ENCODE measurements at places on chromosomes 7 and 10.

DNA sequence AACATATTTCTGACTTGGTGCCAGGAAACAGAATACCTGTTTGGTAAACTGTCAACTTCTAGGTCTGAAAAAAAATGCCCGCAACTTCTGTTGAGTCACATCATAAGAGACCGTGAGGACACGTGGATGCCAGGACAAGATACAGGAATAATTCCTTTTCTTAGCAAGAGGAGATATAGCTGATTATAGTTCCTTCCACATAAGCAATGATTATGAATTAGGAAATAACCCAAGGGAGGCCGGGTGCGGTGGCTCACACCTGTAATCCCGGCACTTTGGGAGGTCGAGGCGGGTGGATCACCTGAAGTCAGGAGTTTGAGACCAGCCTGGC, 75.2 kb downstream of the CDC123 start:
- DNase-seq, result no peak

DNA sequence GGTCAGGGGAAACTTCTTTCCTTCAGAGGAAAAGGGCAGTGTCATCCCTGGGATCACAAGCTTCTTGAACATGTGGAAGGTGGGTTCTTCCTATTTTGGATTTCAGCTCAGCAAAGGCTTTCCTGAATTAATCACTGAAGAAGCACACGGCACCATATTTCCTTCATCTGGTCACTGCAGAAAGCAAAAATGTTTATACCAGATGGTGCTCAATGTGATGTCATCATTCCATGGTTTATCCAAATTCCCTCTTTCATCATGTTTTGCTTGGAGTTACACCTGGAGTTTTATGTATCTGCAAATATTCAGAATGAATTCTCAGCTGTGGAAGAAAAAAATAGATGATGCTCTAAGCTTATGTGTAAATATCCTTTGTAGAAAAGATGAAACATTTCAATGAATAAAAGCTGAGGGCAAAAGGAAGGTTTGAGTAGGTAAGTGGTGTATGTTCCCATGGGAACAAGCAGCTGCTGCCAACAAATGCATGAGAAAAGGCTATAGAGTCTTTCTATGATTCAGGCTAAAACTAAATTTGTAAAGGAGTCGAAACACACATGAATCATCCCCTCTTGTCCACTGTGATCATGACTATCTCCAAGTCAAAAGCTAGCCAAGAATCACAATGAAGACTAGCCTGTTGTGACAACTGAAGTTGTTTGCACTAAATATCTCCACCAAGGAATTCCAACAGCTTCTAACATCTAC, 26.9 kb upstream of the BPGM start:
- DNase-seq, result no peak

- no peak for DNase-seq
These were observed 441.3 kb downstream of the PLXNA4 start for GRCh38 chr7:132134814-132135445.

DNA sequence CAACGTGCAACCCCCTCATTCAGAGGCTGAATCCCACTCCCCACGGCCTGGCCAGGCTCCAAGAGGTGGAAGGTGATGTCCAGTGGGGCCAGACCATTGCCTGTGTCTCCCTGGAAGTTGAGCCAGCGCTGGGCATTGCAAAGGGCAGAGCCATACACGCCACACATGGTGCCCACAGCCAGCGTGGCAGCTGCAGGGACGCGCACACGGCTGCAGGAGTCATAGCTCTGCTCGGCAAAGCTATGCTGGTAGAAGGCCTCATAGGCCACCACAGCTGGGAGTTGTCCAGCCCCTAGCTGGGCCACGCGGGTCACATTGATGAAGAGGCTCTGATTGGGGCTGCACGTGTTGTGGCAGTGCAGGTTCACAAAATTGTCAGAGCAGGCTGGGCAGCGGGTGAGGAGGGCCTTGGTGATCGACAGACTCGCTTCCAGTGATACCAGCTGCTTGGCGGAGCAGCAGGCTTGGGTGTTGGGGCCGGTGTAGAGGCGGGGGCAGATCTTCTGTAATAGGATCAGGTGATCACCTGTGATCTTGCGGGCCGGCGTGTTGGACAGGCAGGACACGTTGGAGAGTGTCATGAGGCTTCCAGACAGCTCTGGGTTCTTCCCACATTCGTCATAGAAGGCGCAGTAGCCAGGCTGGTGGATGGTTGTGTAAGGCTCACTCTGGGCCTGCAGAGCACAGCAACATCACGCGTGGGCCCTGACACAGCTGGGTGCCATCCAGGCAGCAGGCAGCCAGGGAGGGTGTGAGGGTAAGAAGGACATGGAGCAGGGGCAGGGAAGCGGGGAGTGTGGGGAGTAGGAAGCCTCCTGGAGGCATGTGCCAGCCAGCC, 1.2 kb downstream of the NPC1L1 start:
- no peak for DNase-seq

- DNase-seq, result no peak
These were observed 123.8 kb downstream of the CCDC71L start for GRCh38 chr7:106537119-106537518.

GRCh38 chr10:49131507-49132361, 2.1 kb downstream of the FAM170B start:
- DNase-seq, result no peak

DNA sequence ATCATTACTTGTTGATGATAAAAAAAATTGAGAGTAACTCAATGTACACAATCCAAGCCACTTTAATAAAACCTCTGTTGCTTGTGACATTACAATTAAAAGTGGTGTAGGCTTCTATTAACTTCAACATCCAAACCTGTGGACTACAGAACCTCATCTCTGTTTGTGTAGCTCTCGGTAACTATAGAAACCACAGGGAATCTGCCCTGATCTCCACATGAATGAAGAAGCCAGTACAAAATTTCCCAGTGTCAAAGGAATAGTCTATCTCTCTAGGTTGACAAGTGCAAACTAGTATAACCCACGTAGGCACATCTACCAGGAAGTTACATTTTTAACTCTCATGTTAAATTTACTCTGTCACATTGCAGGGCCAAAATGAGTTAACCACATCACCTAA, 204.3 kb downstream of the CHCHD3 start:
- no peak for DNase-seq

DNA sequence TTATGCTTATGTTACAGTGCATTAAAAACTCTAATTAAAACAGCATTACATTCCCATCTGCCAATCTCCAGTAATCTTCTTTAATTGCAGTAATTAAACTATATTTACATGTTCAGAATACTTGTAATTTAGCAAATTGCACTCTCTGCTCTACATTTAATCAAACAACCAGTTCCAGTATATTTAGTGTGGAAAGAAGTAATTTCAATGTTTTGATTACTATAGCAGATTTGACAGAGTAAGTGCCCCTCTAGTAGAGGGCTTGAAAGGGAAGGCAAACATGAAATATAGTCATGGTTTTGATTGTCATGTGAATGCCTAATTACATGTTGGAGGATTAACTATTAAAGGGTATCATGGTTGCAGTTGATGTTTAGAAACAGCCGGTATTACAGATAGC, 739.7 kb downstream of the AUTS2 start:
- no peak for DNase-seq

- DNase-seq, result no peak
These were observed 60.3 kb upstream of the ABLIM1 start for GRCh38 chr10:114718374-114718773.

- DNase-seq, result no peak
These were observed 38.7 kb upstream of the ARHGAP21 start for GRCh38 chr10:24762161-24762924.

DNA sequence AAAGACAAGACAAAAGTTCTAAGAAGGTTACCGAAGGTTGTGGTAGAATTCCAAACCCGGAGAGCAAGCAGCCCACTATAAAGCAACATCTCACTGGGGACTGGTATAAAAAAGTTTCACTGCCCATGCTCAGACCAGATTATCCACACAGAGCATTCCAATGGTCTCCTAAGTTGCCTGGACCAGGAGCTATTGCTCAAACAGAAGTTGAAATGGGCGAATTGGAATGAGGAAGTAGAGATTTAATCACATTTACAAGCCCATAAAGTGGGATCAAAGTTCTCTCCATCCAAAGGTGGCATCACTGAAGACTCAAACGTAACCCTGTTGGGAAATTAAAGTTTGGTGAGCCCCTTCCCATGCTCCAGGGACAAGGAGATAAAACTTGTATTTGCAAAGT, 19.8 kb downstream of the OR2F1 start:
- DNase-seq, result no peak

GRCh38 chr7:96734343-96734742, 24.7 kb upstream of the SEM1 start:
- DNase-seq, result no peak

- DNase-seq, result no peak
These were observed 322.7 kb downstream of the LHFPL3 start for GRCh38 chr7:104650991-104651640.

- DNase-seq, result no peak
These were observed 224.3 kb upstream of the PLXNA4 start for GRCh38 chr7:132800522-132800921.

- no peak for DNase-seq
These were observed 907 bp upstream of the VPS50 start for GRCh38 chr7:93231259-93231658.

DNA sequence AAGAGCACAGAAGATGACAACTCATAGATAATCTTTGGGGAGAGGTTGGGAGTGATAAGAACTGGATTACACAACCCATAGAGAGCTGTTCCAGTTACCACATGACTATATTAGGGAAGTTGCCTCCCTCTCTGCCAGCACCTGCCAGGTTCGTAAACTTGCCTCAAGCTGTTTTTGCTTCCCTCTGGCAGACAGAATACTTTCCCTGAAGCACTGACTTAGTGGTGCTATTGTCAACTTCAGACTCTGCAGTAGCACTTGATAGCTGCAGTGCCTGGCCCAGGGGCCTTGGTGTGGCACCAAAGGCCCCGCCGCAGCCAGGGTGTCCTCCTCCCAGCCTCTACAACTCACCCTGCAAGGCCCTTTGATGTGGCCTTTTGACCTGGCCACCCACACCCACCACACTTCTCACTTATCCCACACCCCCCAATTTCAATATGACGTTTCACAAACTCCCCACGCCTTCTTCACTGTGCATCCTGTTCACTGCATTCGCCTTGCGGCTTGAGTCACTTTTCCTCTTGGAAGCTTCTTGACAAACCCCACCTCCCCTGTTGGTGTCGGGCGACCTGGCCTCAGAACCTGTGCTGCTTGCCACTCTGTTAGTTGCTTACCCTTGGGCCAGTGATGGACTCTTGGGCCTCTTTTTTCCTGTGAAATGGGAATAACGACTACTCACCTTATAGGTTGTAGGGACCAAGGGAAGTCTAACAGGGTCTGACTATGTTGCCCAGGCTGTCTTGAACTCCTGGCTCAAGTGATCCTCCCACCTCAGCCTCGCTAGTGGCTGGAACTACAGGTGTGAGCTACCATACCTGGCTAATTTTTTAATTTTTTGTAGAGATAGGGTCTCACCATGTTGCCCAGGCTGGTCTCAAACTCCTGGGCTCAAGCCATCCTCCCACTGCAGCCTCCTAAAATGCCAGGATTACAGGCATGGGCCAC, 50.2 kb upstream of the PODXL start:
- no peak for DNase-seq

- DNase-seq, result no peak
These were observed 32.4 kb downstream of the BLNK start for GRCh38 chr10:96238646-96239623.

- no peak for DNase-seq
These were observed 307.3 kb downstream of the CAMK1D start for GRCh38 chr10:12656518-12657142.

DNA sequence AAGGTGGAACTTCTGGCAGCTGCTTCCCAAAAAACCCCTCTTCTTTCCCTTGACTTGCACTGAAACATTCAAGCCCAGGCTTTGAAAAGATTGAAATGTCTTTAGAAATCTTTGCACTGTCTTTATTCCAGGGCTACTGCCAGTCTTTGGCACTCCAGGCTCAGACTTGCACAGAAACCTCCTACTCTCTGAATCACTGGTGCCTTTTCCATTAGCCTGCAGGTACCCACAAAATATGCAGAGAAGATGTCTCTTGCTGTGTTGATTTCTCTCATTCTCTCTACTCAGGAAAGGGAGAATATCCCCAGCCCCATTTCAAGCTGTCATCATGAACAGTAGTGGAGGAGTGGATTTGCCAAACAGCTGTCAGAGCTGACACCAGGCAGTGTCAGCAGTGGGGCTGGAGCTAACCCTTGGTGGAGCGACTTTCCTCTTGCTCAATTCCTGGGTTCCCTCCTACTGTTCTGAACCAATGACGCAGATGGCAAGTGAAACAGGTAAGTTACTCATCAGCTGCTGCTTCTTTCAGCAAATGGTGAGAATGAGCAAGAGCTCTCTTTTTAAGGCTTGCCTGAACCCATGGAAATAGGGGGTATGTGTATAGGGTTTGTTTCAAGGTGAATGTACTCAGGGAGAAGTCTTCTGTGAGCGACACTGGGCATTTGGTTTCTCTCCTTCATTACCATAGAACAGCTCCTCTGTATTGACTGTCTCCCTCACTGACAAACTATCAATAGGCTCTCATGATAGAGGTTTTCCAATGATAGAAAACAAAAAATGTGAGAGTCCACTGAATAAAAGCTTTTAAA, 362.4 kb downstream of the ADRA2A start:
- no peak for DNase-seq

DNA sequence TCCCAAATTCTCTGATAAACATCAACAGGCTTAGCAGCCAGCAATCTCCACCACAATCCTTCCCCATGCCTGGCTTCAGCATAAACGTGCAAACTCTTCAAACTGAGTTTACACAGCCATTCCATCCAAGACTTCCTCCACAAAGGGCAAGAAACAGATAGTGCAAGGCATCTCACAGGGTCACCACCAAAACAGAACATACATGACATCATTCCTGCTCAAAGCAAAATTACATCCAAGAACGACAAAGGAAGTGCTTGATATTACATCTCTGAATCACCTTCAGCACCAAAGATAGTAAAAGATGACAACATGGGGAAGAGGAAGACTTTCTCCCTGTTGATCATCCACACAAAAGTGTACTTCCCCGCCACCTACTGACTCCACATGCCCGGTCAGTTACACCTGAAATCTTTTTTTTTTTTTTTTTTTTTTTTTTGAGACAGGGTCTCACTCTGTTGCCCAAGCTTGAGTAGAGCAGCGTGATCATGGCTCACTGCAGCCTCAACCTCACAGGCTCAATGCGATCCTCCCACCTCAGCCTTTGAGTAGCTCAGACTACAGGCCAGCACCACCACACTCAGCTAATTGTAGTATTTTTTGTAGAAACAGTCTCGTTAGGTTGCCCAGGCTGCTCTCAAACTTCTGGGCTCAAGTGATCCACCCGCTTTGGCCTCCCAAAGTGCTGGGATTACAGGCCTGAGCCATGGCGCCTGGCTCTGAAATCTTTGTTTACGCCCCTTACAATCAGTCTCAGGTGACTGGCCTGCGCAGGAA, 127.5 kb downstream of the PARD3 start:
- DNase-seq, result no peak

Data from stimulated activated CD4-positive, alpha-beta T cell treated with anti-CD3 and anti-CD28 coated beads, Interleukin-4, amount 100 ng/mL, for 1 hour (primary cell).